Stimulated activated naive CD8-positive, alpha-beta T cell treated with anti-CD3 and anti-CD28 coated beads, Interleukin-15, Interleukin-2, amounts not matched to agents 100 U/mL and 50 U/mL, for 24 hours (primary cell): ENCODE measurements at places on chromosomes 12 and 14.

- no peak for DNase-seq
Measured at GRCh38 chr14:65470404-65470880, 57.9 kb downstream of the FUT8 start.

- no peak for DNase-seq
Measured at GRCh38 chr14:105223260-105223659, 25.1 kb upstream of the BTBD6 start.

DNA sequence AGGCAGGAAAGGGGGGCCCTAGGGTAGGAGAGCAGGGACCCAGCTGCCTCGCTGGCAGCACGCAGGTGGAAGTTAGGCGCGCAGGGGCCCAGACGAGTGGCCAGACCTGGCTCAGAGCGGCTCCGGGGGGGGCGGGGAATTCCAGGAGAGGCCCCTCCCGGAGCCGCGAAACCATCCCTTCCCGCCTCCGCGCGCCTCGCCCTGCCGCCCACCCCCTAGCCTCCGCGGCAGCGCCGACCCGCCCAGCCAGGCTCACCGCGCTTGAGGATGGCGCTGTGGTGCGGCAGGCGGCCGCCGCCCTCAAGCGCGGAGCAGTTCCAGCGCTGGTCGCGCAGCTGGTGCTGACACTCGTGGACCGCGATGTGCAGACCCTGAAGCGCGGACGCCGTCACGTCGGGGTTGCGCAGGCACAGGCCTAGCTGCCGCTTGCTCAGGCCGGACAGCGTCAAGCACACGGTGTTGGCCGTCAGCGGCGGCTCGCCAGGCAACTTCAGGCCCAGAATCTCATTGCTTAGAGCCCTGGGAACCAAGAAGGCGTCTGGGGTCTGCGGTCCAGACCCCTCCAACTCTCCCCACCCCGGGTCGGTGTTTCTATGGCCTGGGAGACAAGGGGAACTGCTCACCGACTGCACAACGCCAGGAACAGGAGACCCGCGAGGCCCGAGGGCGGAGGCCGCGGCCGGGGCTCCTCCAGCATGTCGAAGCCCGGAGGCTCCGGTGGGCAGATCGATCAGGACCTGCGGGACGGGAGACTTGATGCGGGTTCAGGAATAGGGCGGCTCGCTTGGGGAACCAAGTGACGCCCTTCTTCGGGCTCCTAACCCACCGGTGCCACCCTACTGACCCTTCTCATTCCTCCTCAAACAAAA lies 1.5 kb downstream of the WNT10B start:
- DNase-seq = peak; percentile 42

GRCh38 chr14:63770187-63770807 lies 42.4 kb upstream of the SGPP1 start:
- peak; percentile 34 for DNase-seq

DNA sequence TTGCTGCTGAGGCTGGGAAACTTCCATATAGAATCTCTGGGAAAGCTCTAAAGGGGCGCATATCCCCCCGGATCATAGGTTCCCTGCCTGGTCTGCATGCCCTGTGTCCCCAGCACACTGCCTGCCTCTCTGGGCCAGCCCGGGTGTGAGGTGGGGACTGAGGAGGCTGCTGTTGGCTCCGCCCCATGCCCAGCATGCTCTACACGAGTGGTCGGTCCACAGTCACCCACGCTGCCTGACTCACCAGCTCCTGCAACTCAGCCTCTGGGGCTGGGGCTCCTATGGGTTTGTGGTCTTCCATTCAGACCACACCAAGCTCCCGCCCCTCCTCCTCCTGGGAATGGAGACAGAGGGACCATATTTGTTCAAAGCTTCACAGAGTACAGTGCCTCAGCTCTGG lies 88.5 kb upstream of the ANO2 start:
- peak; percentile 10 for DNase-seq

DNA sequence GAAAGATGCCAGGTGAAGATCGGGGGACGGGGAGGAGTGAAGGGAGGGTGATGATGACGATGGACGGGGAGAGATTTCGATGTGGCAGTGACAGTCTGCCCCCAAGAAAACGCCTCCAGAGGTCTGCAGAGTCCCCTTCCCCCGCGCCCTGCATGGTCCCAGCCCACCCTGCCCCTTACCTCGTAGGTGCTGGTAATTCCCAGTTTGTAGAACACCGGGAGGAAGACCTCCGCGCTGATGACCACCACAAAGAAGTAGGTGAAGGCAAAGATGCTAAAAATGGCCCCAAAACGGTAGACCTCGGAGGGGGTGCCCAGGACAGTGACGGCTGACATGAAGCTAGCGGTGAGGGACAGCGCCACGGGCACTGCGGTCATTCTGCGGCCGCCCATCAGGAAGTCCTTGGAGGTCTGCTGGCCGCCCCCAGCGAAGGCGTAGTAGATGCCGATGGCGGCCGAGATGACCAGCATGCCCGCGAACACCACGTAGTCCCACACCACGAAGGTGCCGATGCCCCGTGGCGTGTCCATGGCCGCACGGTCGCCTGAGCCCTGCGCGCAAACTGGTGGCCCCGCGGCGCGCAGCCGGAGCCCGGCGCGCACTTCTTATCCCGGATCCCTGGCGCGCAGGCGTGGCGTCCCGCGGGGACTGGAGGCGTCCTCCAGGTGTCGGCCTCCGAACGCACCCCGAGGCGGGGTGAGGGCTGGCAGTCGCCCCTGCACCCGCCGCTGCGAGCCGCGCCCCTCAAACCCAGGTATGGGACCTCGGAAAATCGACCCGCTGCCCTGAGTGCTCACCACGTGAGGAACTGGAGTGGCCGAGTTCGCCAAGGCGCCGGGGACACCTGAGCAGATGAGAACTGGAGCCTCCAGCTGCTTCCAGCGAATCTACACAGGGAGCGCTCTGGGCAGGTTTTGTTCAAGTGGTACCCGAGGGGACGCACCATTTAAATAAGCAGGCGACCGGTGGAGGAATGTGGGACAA lies at the start of gene SLC5A8:
SLC5A8 (minus strand) TSS at position 920 of the 984 bp plus-strand sequence; CDS start at position 530, 390 bp downstream.
- DNase-seq = no peak

GRCh38 chr12:79183003-79183402 lies 318.4 kb downstream of the SYT1 start:
- no peak for DNase-seq

DNA sequence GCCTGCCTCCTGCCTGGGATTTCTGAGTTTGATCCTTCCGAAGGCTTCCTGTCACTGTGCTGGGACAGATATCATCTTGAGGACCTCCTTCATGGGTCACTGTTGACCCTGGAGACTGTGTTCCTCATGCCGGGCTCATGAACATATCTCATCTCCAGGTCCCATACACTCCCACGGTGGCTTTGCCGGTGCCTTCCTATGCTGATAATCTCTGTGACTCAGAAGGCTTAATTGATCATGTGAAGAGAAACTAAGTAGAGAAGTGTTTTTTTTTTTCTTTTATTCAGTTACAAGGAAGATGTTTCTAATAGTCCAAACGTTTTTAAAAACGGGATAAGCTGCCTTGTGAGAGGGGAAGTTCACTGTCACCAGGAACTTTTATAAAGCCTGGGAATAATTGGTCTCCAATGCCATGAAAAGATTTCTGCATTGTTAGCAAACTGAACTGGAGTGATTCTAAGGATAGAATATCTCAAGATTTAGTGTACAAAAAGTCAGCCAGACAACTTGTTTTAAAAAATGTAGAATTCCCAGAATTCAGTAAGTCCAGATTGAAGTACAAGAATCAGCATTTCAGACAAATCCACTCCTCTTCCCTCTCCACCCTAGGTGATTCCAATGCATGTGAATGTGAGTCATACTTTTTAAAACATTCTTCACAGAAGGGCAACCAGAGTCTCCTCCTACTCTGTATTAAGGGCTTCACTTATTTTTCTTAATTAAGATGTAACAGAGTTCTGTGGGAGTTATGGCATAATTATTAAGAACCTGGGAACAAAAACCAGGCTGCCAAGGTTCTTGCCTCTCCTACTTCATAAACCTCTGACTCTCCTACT lies 139.8 kb upstream of the LGR5 start:
- no peak for DNase-seq

GRCh38 chr12:66848967-66849366 lies 170.1 kb upstream of the GRIP1 start:
- DNase-seq = no peak

DNA sequence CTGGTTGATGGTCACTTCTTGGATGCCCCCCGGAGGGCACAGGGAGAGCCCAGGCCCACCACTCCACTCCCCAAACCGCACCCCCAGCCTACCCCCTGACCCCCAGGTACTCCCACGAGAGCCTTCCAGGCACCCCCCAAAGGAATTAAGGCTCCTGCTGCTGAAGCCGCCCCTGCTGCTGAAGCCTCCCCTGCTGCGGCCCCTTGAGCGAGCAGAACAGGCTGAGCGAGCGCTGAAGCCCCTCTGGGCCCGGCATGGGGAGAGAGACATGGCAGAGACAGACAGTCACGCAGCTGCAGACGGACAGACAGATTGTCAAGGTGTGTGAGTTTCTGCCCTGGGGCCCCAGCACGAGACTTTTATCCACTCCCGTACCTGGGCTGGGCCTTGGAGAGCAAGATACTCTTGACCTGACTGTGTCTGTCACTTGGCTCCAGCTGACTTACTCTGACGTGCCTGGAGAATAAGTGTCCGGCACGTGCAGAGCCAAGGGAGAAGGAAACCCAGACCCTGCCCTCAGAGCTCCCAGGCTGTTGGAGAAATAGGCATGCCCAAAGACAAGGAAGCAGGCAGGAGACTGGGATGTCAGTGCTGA lies at the start of gene KRT78:
KRT78 (minus strand) TSS at position 334 of the 595 bp plus-strand sequence; CDS start at position 270, 64 bp downstream.
- DNase-seq = no peak

DNA sequence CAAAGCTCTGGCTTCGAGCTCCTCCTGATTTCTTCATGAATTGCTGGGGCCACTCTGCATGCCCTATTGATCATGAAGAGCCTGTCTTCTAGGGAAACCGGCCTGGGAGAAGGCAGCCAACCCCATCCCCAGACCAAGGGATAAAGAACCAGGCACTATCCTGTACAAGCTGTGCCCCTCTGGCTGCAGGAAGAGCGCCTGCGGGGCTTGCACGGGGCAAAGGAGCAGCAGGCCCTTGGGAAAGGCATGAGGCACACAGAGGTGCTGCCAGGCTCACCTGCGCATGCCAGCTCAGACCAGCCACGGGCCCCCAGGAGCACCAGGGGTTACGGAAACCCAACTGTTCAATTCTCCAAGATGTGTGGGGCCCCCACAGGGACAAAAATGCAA lies 2.1 kb downstream of the ITPK1 start:
- DNase-seq = no peak

GRCh38 chr12:47891356-47891755 lies 13.4 kb downstream of the VDR start:
- DNase-seq = no peak

- no peak for DNase-seq
Measured at GRCh38 chr14:69059658-69060623, 80.8 kb upstream of the ACTN1 start.

DNA sequence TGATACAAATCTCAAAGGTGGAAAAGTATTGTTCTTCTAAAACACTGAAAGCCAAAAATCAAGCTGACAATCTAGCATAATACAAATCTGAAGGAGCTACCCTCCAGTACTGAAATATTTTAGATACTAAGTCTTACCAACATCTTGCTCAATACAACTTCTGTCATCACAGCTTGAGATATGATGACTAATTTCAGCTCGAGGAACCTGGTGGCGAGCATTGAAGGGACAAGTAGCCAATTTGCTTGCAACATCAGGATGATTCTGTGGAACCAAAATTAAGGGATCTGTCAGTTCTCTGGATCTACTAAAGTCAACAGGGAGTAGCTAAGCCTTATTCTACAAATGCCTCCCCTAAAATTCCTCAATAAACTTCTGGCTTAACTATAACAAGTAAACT lies 10.4 kb downstream of the GTSF1 start:
- no peak for DNase-seq

- DNase-seq = no peak
Measured at GRCh38 chr12:118465706-118466105, 89.4 kb downstream of the SUDS3 start.

- no peak for DNase-seq
Measured at GRCh38 chr12:112551681-112552080, 132.9 kb downstream of the PTPN11 start.

DNA sequence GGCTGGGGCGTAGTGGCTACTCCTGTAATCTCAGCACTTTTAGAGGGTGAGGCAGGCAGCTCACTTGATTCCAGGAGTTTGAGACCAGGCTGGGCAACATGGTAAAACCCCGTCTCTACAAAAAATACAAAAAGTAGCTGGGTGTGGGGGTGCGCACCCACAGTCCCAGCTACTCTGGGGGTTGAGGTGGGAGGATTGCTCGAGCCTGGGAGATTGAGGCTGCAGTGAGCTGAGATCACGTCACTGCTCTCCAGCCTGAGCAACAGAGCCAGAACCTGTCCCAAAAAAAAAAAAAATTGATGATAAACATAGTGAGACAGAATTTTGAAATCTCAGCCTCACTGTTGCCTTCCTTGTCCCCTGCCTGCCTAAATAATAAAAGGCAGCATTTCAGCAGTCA lies 40.0 kb downstream of the PTPN11 start:
- no peak for DNase-seq

- DNase-seq = no peak
Measured at GRCh38 chr12:112164011-112164660, 38.8 kb downstream of the TRAFD1 start.

GRCh38 chr12:108063192-108063591 lies 65.9 kb upstream of the WSCD2 start:
- DNase-seq = no peak

DNA sequence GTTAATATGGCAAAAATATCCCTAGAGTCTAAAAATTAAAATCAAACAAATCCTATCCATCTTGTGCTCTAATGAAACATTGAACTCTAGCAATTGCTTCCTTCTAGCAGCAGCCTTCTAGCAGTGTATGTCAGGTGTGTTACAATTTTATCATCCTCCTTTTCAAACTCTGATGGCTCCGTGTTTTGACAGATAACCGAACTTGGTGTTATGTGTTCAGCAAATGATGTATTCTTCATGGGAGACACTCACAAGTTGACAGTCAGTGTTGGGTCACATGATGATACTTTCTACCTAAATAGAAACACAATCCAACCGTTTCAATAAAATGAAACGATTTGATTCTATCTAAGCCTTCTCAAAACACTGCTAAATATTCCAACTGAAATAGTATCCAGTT lies 525.3 kb upstream of the NOVA1 start:
- DNase-seq = no peak

DNA sequence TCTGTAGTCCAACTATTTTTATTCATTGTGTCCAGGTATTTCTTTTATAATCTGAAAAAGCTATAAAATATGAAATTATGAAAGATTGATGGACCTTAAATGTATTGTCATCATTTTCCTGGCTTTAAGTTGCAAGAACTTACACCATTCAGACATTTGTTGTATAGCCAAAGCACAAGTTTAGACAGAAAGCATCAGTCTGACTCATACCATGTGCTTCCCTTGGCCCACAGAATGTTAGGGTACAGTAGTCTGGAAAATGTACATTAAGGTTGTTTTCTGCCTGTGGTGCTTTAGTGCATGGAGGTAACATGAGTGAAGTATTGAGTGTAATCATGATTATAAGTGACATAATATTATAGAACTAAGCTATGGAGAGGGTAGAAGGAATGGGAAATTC lies 1002.5 kb downstream of the BCL11B start:
- DNase-seq = no peak
